Germinal center (tissue), 1 donor: ENCODE measurements at places on chromosomes 16 and 17.

DNA sequence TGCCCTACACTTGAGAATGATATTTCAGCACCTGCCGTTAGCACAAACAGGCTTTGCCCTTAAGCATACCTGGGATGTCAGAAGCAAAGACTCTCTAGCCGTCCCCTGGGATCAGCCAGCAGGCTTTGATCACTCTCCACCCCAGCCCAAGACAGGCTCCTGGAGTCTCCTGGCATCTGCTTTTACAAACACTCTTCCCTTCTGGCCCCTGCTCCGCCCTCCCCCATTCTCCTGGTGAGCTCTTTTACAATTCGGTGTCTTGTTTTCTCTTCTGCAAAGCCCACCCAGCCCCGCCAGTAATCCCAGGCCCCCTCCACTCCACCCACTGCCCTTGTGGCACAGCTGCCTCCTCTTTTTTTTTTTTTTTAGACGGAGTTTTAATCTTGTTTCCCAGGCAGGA, 50.4 kb downstream of the KATNIP start:
- DNase-seq: no peak

DNA sequence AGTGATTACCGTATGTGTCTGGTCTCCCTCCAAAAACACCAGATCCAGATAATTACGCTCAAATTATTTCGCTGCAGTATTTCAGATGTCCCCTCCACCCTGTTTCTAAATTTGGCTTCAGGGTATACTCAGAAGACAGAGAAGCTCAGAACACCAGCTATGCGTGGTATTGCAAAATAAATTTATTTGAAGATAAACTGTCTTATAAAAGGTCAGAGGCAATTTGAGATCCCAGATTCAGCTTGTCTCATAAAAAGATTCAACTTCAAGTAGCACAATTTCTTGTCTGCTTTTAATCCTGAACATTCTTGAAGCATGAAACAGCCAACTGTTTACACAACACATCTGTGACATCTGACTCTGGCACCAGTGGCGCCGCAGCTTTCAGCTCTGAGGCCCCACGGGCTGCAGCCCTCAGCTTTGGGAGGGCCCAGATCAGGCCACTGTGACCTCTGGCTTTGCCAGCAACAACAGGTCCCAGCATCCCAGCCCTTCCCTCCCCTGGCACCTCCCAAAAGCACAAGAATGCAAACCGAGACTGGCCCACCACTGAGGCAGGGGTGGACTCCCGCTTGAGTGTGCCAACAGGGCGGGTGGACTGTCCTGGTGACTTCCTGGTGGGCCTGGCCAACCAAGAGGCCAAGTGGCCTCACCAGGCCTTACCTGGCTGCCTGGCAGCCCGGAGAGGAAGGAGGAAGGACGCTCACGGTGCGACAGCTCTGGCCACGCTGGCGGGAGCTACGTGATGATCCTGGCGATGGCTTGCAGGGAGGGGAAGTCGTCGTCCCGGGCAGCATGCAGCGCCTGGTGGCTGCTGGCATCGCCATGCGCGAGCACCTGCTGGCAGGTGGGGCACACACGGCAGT, 8.0 kb downstream of the SYNGR3 start:
- no peak for DNase-seq

DNA sequence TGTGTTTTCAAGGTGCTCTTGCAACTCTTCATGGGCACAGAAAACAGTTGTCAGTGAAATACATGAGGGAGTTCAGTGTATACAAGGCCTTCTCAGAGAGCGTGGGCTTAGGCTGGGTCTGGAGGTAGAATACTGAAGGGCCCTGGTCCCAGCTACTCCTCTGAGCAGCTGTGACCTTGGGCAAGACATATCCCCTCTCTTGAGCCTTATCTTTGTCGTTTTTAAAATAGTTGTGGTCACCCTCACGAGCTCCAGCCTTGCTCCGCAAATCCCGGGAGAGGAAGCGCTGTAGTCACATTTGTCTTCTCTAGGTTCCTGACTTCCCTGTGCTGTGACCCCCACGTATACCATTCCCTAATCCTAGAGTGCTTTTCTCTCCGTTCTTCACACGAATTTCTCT, 3.6 kb downstream of the ZNRF1 start:
- no peak for DNase-seq

GRCh38 chr17:47873200-47874090, 22.5 kb upstream of the SP6 start:
- DNase-seq: no peak

DNA sequence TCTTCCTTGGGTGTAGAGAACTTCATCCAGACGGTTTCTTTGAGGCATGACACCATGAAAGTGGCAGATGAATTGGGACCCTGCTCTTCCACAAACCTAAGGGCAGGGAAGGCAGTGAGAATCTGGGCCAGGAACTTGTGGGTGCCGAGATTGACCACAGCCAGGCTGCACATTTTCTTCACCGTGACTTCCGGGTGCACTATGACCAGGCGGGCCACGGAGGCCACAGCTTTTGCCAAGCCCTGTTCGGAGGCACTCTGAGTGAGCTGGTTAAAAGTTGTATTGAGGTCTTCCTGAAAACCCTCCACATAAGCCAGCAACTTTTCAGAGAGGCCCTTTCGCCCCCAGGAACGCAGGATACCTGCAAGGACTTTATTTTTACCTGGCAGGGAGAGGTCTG, 5.9 kb downstream of the GEMIN4 start:
- no peak for DNase-seq

DNA sequence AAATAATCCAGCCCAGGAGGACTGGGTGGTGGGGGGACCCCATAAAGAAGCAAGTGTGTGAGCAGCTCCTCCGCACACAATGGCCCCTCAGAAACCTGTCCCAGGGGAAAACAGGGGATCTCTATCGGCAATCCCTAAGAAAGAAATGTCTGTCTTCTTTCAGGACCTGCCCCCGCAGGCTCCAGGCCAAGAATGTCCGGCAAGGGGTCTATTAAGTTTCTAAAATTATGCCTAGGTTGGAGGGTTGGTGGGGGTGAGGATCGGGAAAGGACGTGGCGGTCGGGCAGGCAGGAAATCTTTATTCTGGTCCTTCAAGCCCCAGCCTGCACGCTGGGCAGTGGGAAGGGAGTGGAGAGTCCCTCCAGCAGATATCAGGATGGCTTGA, 23.4 kb upstream of the LITAF start:
- DNase-seq: no peak

GRCh38 chr17:6639586-6640535, 650 bp downstream of the KIAA0753 start:
- peak; percentile 35 for DNase-seq

DNA sequence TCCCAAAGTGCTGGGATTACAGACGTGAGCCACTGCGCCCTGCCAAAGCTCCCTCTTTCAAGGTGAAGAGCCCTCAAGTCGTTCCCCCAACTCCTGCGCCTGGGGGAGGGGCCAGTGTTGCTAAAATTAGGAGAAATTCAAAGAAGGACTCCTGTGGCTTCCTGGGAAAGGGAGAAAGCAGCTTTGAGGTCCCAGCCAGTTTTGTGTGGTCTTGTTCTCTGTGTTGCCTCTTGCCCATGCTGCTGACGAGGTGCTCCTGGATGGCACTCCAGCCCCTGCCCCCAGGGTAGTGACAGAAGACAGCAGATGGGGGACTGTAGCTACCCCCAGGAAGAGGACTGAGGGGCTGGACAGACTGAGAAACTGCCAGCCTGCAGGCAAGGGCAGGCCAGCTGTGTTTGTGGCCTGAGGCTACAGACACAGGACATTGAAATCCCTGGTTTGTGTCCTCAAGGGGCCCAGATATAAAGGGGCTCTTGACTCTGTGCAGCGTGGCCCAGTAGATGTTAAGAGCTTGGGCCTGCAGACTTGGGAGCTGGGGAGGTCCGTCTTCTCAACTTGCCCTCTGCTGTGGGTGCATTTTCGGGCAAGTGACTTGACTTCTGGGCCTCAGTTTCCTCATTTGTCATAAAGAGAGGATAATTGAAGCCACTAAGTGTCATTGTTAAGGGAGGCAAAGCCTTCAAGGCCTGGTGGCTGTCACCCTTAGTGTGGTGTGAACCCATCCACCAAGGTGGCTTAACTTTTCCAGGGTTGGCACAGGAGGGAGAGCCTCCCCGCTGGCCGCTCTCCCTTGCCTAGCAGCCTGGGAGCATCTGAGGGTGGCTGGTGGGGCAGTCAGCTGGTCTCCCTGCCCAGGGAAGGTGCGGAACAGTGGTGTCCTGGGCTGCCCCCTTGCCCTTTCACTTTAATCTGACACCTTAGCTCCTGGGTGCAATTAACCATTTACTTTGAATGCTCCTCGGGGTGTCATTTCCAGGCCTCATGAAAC, 4.1 kb downstream of the UBALD2 start:
- DNase-seq: no peak

DNA sequence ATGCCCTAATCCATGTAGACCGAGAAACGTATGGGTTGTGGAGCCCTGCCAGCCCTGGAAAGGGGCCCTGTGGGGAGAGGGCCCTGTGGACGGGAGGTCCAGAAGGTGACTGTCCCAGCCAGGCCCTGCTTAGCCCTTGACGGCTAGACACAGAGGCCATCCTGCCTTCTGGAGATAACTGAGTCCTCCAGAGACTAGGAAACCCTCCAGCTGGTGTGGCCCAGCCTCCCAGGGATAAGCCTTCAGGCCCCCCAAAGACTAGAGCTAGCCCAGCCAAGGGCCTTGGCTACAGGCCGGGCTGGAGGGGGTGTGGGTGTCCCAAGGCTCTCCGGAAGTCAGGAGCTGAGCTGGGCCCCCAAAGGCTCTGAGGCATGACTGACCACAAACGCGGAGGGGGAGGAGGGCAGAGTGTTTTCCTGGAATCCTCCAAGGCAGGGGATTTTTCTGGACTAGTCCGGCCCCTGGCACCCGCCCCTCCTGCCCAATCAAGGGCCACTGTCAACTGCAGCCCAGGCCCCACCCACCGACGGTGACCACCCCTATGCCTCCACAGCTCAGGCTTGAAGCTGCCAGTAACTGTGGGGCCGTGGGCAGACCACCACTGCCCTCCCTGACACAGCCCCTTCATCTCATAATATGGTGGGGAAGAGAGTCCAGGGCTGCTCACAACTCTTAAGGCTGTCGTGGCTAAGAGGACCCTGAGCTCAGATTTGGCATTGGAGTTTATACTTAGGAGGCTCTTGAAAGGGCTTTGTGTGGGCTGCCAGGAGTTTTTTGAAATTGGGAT, 885 bp upstream of the VASN start:
- no peak for DNase-seq

DNA sequence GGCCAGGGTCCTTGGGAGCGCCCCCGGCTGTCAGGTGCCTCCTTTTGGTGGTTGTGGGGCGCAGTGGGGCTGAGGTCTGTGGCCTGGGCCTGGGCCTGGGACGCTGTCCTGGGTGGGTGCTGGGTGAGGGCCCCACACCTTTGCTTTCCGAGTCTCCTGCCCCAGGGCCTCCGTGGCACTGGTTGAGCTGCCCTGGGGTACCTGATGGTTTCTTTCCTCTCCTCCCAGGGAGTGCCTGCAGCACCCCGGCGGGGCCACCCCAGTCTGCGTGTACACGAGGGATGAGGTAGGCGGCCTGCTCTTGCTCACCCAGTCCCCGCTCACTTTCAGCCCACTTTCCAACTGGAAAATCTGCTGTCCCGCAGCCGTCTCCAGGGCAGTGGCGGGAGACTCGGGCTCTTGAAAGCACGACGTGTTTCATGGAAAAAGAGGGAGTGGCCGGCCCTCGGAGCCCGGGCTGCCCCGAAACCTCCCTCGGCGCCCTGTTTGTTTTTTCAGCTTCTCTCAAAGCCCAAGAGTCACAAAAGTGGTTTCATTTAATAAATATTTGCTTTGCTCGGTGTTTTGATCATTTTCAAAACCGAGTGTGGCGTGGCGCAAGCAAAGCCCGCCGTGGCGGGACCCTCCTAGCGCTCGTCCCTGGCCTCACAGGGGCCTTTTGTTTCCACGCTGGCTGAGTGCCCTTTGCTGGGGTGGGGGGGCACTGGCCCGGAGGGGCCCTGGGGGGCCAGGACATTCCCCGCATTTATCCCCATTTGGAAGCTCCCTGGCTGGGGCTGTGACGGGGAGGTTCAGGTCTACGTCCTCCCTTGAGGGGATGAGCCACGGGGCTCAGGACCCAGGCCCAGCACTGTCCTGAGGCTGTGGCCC, 17.4 kb downstream of the ASPSCR1 start:
- no peak for DNase-seq

DNA sequence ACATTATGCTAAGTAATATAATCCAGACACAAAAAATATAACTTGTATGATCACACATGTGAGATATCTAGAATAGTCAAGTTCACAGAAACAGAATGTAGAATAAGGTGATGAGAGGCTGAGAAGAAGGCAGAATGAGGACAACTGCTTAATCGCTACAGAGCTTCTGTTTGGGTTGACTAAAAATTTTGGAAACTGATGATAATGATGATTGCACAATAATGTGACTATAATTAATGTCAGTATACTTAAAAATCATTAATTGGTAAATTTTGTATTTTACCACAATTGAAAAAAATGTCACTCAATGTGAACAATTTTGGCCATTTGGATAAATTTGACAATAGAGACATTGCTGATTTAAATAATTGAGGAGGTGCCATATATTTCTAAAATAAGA, 1374.4 kb upstream of the CDH8 start:
- no peak for DNase-seq

GRCh38 chr16:2063861-2064260, 16.1 kb downstream of the TSC2 start:
- no peak for DNase-seq

- DNase-seq: no peak
These were observed 95.9 kb upstream of the CIBAR2 start for GRCh38 chr16:85208181-85208580.

GRCh38 chr16:10120953-10121352, 61.3 kb downstream of the GRIN2A start:
- no peak for DNase-seq

GRCh38 chr16:31862761-31863160, 10.8 kb upstream of the ZNF267 start:
- DNase-seq: no peak

DNA sequence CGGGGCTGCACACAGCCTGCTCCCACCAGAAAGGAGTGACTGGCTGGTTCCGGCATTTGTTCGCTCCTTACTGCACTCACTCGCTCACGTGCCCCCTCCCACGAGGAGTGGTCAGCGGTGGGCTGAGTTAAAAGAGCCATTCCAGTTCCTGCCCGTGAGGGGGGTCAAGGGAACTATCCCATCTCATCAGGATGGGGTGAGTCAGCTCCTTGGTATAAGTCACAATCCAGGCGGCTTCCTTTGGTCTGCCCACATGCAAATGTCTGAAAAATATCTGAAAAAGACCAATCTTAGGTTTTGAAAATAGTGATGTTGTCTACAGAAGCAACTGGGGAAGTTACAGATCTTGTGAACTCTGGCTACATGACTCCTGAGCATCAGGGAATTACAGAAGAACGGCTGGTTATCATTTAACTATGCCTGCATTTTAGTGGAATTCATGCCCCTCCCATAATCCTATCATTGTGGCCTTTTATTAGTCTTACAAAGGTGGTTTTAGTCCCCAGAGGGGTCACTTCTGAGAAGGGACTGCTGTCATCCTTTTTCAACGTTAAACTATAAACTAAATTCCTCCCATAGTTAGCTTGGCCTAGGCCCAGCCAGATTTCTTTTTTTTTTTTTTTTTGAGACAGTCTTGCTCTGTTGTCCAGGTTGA, 9.8 kb upstream of the TNFSF12 start:
- DNase-seq: no peak

DNA sequence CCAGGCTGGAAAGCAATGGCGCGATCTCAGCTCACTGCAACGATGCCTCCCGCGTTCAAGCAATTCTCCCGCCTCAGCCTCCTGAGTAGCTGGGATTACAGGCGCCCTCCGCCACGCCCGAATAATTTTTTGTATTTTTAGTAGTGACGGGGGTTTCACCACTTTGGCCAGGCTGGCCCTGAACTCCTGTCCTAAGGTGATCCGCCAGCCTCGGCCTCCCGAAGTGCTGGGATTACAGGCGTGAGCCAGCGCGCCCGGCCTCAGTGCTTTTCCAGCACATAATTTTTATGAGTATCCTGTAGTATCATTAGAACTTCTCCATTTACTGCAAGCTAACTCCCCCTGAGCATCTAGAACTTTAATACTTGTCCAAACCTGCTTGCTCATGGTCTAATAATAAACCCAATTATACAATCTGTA, 1.8 kb downstream of the UBE2G1 start:
- DNase-seq: no peak
